ENCODE measurements at places on chromosomes 6 and 20.

- no peak overlapping the region for H3K27ac ChIP-seq
- H3K4me1 ChIP-seq: peaks cover 11% of the 10 kb centered on the region
- H3K4me3 ChIP-seq: no peak overlapping the region
- H3K27me3 ChIP-seq: no peaks in the 10 kb centered on the region
- no peak for DNase-seq
These were observed 427.7 kb upstream of the NOX3 start for GRCh38 chr6:155883334-155883731.

DNA sequence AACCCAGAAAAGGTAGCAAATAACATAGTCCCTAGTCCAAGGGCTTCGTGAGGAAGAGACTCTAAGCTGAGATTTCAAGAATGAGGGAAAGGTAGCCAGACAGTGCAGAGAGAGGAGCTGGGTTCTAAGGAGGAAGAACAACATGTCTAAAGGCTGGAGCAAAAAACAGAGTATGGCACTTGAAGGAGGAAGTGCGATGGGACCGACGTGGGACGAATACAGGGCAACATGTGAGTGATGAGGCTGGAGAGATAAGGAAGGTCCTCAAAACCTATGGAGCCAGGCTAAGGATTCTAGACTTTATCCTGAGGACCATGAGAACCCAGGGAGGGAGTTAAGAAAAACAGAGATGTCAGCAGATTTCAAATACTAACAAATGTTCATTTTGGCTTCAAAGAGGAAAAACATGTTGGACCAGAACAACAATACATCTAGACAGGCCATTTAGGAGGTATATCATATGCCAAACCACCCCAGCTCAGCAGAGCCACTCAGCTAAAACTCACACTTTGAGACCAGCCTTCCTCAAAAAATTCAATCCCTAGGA is 17.5 kb downstream of the ATXN1 start:
- DNase-seq: no peak
- peaks cover 16% of the 10 kb centered on the region for H3K4me1 ChIP-seq
- H3K4me3 ChIP-seq: no peak overlapping the region
- H3K36me3 ChIP-seq: peaks cover 3% of the 10 kb centered on the region
- H3K27ac ChIP-seq: no peak overlapping the region
- no peaks in the 10 kb centered on the region for H3K27me3 ChIP-seq

- no peaks in the 10 kb centered on the region for H3K36me3 ChIP-seq
- peaks cover 2% of the 10 kb centered on the region for H3K27me3 ChIP-seq
- no peak for DNase-seq
- H3K4me3 ChIP-seq: no peak overlapping the region
These were observed 71.1 kb downstream of the BFSP1 start for GRCh38 chr20:17460119-17460518.

DNA sequence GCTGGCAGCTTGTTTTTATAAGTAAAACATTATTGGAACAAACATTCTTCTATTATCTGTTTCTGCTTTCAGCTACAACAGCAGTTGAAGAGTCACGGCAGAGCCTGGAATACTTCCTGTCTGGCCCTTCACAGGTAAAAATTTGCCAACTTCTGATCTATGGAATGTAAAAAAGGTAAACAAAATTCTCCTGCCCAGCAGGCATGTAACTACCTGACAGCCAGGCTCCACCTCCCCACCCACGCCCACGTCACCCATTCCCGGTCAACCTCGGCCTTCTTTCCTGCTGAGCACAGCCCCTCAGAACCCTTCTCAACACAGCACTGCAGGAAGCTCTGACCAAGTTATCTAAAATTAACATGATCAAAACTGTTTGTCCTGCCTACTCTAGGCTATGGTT is 166.0 kb downstream of the DLL1 start:
- peaks cover 5% of the 10 kb centered on the region for H3K4me1 ChIP-seq
- H3K27ac ChIP-seq: no peak overlapping the region
- no peaks in the 10 kb centered on the region for H3K36me3 ChIP-seq
- no peak overlapping the region for H3K4me3 ChIP-seq
- H3K27me3 ChIP-seq: no peaks in the 10 kb centered on the region

GRCh38 chr6:16380220-16380809 is 141.9 kb downstream of the GMPR start:
- no peaks in the 10 kb centered on the region for H3K36me3 ChIP-seq
- H3K27me3 ChIP-seq: peaks cover 2% of the 10 kb centered on the region
- no peak for DNase-seq

DNA sequence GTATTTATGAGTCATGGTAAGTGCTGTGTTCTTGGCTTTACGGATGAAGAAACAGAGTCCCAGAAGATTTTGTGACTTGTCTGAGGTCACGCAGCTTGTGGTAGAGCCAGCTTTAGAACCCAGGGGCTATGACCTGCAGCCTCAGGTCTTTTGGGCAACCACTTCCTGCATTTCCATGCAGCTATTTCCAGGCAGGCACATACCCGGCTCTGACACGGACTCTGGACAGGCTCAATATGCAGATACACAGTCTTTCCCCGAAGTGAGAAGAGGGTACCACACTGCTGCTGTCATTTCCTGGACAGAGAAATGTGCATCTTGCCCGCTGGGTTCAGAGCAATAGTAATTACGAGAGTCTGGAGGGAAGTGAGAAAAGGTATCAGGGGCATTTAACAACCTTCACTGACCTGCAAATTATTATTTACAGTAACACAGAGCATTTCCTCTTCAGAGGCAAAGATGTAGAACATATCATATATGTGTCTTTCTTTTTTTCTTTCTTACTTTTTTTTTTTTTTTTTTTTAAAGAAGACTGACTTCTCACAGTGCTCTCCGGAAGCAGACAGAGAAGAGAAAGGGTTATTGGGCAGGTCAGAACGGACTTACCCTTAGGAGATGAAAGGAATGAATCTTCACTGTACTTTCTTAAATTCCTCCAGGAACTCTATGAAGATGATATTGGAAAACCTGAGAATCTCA is 185.1 kb downstream of the CLIC5 start:
- H3K27ac ChIP-seq: no peak overlapping the region
- no peaks in the 10 kb centered on the region for H3K36me3 ChIP-seq
- H3K4me1 ChIP-seq: no peaks in the 10 kb centered on the region
- no peak overlapping the region for H3K4me3 ChIP-seq

- no peak for DNase-seq
- H3K36me3 ChIP-seq: no peaks in the 10 kb centered on the region
- peaks cover 9% of the 10 kb centered on the region for H3K27me3 ChIP-seq
- H3K27ac ChIP-seq: no peak overlapping the region
- peaks cover 39% of the 10 kb centered on the region for H3K4me1 ChIP-seq
These were observed 17.9 kb downstream of the SOX4 start for GRCh38 chr6:21611485-21611884.

GRCh38 chr6:149862922-149863697 is 1.0 kb downstream of the LRP11 start:
- peak overlapping the region; percentile 98 for H3K4me3 ChIP-seq
- peak; percentile 62 for DNase-seq
- peaks cover 11% of the 10 kb centered on the region for H3K27me3 ChIP-seq
- H3K36me3 ChIP-seq: peaks cover 6% of the 10 kb centered on the region

- H3K36me3 ChIP-seq: no peaks in the 10 kb centered on the region
- H3K27ac ChIP-seq: no peak overlapping the region
These were observed 20.7 kb upstream of the RBBP8NL start for GRCh38 chr20:62448038-62448437.

DNA sequence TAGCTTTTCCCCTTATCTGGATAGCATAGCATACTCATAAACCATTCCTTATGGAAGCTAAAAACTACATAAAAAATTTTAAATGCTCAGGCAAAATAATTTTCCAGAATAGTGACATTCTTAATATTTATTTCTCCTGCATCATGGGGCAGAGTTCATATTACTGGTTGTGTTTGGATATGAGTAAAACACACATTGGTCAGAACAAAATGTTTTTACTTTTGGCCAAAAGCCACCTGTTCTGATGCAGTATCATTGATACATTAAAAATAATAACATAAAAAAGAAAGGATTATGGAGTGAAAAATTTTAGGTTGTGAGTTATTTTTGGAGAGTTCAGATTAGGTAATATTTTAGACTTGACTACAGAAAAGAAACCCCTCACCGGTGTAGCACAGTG is 33.6 kb downstream of the TRAM2 start:
- H3K27me3 ChIP-seq: peaks cover 10% of the 10 kb centered on the region
- H3K27ac ChIP-seq: peak overlapping the region; percentile 34

- peaks cover 22% of the 10 kb centered on the region for H3K36me3 ChIP-seq
- peaks cover 7% of the 10 kb centered on the region for H3K4me1 ChIP-seq
- peaks cover 3% of the 10 kb centered on the region for H3K27me3 ChIP-seq
- H3K4me3 ChIP-seq: peak overlapping the region; percentile 79
- H3K27ac ChIP-seq: peak overlapping the region; percentile 95
These were observed 79.0 kb downstream of the SYNJ2 start for GRCh38 chr6:158060455-158061360.

DNA sequence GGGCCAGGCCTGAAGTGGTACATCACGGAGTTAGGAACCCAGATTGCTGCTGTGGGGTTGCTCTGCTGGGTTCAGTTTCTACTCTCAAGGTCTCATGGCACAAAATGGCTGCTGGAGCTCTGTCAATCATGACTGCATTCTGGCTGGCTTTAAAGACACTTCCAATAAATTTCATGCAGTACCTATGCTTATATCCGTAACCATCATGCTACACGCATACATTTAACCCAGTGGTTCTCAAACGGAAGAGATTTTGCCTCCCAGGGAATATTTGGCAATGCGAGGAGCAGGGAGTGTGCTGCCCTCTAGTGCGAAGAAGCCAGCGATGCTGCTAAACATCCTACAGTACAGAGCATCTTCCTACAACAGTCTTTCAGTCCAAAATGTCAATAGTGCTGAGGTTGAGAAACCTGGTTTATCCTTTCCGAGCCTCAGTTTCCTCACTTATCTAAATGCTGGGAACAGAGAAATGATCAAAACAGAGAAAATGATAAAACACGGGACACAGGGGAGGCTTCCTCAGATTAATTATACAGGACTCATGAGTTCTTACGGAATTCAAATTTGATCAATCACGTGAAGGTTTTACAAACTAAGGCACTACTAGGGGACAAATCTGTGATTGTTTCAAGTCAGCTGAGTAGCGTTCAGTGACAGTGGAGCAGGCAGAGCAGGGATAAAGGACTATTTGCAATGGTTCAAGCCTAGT is 9.6 kb upstream of the SLC2A10 start:
- no peaks in the 10 kb centered on the region for H3K36me3 ChIP-seq
- peaks cover 1% of the 10 kb centered on the region for H3K27me3 ChIP-seq
- no peak overlapping the region for H3K27ac ChIP-seq
- no peak for DNase-seq
- H3K4me1 ChIP-seq: no peaks in the 10 kb centered on the region
- no peak overlapping the region for H3K4me3 ChIP-seq

- peaks cover 4% of the 10 kb centered on the region for H3K36me3 ChIP-seq
- H3K4me1 ChIP-seq: peaks cover 10% of the 10 kb centered on the region
- no peak overlapping the region for H3K4me3 ChIP-seq
- H3K27me3 ChIP-seq: peaks cover 5% of the 10 kb centered on the region
- no peak overlapping the region for H3K27ac ChIP-seq
These were observed 4.4 kb downstream of the GMDS start for GRCh38 chr6:2240961-2241360.

DNA sequence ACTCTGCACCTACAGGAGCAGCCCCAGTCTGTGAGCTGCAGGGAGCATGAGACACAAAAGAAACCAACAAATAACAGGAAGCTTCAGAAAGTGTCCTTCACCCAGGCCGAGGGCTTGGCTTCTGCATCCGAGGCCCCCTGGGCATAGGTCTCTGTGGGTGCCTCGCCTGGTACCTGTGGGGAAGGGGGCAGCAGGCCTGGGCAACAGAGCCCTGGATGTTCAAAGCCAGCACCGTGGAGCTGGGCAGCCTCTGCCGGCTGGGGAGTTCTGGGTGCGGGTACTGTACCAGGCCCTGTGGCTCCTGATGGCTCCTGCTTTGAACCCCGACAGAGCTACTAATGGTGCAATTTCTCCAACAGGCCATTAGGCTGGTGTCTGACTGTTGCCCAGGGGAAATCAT is 55.7 kb downstream of the TMEM242 start:
- peaks cover 27% of the 10 kb centered on the region for H3K4me1 ChIP-seq
- H3K36me3 ChIP-seq: peaks cover 9% of the 10 kb centered on the region
- H3K4me3 ChIP-seq: no peak overlapping the region
- peaks cover 21% of the 10 kb centered on the region for H3K27me3 ChIP-seq
- no peak for DNase-seq
- H3K27ac ChIP-seq: no peak overlapping the region

DNA sequence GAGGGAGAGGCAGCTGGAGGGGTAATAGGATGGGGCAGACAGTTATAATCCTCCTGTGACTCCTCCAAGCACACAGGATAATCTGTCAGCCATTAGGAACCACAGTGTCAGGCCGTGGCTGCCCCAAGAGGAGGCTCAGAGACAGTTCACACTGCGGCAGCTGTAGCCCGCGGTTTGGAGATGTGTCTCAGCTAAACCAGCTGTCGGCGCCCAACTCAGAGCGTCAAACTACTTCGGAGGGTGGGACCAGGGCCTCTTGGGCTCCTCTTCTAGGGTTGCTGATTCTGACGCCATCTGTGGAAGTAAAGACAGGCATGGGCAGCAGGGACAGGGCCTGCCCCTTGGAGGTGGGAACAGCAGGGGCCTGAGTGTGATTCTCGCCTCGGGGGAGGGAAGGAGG is 309.8 kb downstream of the CDC5L start:
- no peak overlapping the region for H3K27ac ChIP-seq
- no peak overlapping the region for H3K4me3 ChIP-seq
- DNase-seq: no peak
- no peaks in the 10 kb centered on the region for H3K4me1 ChIP-seq
- H3K27me3 ChIP-seq: peaks cover 3% of the 10 kb centered on the region

- H3K27ac ChIP-seq: no peak overlapping the region
- no peak overlapping the region for H3K4me3 ChIP-seq
- no peaks in the 10 kb centered on the region for H3K36me3 ChIP-seq
- no peak for DNase-seq
- H3K27me3 ChIP-seq: peaks cover 6% of the 10 kb centered on the region
- peaks cover 10% of the 10 kb centered on the region for H3K4me1 ChIP-seq
These were observed 4.1 kb downstream of the CCDC170 start for GRCh38 chr6:151497905-151498304.

- H3K27ac ChIP-seq: no peak overlapping the region
- no peaks in the 10 kb centered on the region for H3K27me3 ChIP-seq
- H3K4me3 ChIP-seq: no peak overlapping the region
- H3K4me1 ChIP-seq: no peaks in the 10 kb centered on the region
These were observed 276.0 kb upstream of the SGK1 start for GRCh38 chr6:134593887-134594286.

DNA sequence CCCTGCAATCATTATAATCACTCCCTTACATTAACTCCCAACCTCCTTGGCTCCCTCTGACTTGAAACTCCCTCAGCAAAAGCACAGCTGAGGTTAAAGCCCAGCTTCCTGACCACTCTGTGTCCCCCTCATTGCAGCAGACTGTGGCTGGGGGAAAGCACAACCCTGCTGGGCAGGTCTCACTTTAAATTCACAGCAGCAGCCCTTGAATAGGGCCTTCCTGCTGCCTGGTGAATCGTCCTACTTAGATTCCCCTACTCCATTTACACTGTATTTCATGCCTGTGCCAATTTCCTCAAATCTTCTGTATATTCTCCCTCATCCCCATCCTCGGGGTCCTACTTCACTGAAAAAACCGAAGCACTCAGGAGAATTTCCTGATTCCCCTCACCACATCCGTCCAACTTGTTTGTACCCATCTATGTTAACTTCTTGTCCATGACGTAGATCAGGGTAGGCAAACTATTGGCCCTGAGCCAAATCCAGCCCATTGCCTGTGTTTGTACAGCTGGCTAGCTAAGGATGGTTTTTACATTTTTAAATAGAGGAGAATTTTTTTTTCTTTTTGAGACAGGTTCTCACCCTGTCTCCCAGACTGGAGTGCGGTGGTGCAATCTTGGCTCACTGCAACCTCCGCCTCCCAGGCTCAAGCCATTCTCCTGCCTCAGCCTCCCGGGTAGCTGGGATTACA is 31.5 kb upstream of the GCM1 start:
- no peaks in the 10 kb centered on the region for H3K4me1 ChIP-seq
- no peak overlapping the region for H3K27ac ChIP-seq
- no peak overlapping the region for H3K4me3 ChIP-seq
- DNase-seq: no peak
- no peaks in the 10 kb centered on the region for H3K36me3 ChIP-seq
